ENCODE measurements at places on chromosomes 1 and 21.

DNA sequence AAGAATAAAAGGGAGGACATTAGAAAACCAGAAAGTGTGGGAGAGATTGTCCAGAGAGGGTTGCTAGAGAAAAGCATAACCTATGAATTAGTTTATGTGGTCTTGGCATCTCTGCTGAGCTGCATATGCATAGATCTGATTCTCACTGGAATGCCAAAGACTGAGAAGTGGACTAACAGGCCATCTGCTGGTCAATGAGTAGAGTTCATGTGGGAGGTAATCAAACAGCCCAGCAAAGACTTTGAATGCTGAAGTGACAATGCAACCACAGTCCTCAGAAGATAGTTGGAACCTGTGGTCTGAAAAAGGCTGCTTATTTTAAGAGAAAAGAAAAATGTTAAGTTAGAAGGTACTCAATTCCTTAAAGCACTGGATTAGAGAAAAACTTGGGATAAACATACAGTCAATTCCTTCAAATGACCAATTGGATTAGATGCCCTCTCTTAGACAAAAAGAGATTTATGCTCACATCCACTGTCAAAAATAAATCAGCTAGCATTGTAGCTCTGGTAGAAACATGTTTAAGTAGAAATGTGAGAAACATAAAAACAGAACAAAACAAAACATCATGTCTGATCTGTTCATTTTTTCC, 382.8 kb downstream of the AMY1C start:
- no peak for DNase-seq

DNA sequence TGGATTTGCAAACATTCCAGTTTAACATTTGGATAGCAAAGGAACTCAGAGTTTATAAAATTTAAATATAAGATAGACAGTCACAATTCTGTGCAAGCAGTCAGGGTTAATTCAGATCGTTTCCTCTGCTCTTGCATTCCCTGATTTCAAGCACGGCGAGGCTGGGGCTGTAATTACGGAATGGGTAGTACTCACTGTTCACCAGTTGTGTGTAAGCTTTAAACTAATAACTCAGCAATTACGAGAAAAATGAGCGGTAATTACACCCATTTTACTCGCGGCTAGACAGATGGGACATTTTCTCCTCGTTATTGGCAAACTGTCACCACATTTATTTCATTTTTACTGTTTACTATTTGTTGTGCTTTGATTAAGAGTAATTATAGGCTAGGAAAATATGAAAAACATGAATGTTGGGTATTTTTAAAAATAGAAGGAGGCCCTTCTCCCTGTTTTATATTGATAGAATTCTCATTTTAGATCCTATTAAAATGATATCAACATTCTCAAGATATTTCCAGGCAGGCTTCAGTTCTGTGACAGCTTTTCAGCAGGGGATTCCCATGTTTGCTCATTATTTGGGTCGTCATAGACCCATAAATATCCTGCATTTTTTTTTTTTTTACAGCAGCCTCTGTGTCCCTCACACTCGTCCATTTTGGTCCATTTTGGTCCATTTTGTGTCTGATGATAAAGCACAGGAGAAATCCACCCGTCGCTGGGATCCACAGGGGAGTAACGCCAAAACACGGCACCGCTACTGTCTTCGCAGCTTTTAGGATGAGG, 208.3 kb downstream of the DSCAM start:
- DNase-seq = no peak

DNA sequence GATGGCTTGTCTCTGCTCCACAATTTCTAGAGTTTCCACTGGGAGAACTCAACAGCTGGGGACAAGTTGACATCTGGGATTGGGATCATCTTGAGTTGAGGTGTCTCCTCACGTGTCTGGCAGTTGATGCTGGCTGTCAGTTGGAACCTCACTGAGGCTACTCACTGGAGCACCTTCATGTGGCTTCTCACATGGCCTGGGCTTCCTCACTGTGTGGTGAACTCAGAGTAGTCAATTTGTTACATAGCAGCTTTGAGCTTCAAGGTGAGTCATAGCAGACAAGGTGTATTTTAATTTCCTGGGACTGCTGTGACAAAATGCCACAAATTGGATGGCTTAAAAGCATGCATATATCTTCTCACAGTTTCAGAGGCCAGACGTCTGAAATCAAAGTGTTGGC, 44.0 kb downstream of the NTNG1 start:
- no peak for DNase-seq

GRCh38 chr1:223776075-223776814, 63.9 kb downstream of the CAPN2 start:
- DNase-seq = no peak

DNA sequence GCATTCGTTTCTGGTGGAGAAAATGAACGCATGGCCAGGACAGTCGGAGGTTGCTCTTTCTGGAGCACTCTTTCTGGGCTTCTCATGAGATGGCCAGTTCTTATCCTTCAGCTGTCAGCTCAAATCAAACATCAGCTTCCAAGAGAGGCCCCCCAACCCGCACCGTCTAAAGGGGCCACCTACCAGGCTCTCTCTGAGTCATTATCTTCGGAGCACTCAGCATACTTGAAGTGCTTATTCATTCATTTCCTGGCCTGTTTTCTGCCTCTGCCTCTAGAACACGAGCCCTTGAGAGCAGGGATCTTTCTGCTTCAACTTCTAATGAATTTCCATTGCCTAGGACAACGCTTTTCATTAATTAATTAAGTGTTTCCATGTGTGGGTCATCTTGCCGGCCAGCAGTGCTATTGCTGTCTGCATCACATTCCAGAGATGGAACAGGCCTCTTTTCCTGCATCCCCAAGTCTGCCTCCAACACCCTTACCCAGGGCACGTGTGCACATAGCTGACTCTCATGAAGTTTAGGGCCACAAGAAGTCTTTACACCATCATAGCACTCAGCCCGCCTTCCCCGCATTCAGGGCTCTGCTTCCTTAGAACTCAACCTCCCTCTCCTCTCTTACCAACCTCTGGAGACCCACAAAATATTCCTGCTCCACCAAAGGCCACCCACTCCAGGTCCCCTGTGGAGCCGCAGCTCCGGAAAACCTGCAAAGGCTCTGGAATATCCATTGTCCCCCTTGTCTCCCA, 52.1 kb upstream of the LAPTM5 start:
- DNase-seq = no peak

GRCh38 chr1:245576323-245576722, 421.5 kb downstream of the KIF26B start:
- no peak for DNase-seq

- no peak for DNase-seq
These were observed 1.2 kb upstream of the CSMD2 start for GRCh38 chr1:34166191-34166624.

- no peak for DNase-seq
These were observed 344.1 kb upstream of the VAMP3 start for GRCh38 chr1:7426780-7427604.

- DNase-seq = no peak
These were observed 287.3 kb downstream of the PTPRU start for GRCh38 chr1:29523576-29523975.

DNA sequence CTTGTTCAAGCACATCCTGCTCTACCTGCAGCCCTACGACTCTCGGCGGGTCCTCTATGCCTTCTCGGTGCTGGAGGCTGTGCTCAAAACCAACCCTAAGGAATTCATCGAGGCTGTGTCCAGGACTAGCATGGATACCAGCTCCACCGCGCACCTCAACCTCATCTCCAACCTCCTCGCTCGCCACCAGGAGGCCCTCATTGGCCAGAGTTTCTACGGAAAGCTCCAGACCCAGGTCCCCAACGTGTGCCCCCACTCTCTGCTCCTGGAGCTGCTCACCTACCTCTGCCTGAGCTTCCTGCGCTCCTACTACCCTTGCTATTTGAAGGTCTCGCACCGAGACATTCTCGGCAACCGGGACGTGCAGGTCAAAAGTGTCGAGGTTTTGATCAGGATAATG, 74.3 kb upstream of the MORC3 start:
- DNase-seq = no peak

GRCh38 chr21:33690874-33691273, 48.6 kb downstream of the ITSN1 start:
- no peak for DNase-seq

DNA sequence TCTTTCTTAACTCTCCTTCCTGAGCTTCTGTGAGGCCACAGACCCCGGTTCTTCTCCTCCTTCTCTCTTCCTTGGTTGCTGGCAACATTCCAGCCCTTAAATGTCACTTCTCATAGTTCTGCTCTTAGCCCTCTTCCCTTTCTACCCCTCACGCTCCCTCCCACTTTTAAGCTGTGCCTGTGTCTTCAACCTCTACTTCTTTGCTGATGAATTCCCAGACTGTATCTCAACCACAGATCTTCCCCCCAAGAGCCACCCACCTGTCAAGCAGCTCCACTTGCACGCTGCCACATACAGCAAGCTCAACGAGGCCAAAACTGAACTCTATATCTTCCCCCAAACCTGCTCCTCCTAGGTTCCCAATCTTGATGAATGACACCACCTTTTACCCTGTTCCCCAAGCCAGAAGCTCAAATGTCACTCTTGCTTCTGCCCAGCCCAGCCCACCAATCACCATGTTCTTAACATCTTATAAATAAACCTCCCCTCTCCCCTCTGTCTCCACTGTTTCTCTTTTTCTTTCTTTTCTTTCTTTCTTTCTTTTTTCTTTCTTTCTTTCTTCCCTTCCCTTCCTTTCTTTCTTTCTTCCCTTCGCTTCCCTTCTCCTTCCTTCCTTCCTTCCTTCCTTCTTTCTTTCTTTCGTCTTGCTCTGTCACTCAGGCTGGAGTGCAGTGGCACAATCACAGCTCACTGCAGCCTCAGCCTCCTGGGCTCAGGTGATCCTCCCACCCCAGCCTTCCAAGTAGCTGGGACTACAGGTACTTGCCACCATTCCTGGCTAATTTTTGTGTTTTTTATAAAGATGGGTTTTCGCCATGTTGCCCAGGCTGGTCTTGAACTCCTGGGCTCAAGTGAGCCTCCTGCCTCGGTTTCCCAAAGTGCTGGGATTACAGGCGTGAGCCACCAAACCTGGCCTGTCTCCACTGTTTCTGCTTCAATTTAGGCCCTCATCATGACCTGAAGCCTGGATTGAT, 19.8 kb upstream of the PTP4A2 start:
- DNase-seq = no peak

GRCh38 chr1:203771901-203772301, 6.9 kb downstream of the LAX1 start:
- DNase-seq = no peak

DNA sequence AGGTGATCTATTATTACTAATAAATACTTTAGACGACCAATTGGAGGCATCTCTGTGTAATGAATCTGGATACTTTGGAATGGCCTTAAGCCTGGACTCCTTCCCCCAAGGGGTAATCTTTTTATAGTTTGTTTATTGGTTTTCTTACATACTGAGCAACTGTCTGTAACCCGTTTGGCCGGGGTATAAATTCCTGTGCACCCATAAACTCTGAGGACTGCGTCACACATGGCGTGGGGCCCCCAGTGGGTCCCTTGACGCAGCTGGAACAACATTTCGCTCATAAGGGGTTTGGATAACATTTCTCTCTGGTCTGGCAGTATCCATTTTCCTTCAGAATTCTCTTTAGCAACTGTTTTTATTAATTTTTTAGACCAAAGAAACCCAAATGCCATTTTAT, 26.5 kb downstream of the SCCPDH start:
- no peak for DNase-seq

DNA sequence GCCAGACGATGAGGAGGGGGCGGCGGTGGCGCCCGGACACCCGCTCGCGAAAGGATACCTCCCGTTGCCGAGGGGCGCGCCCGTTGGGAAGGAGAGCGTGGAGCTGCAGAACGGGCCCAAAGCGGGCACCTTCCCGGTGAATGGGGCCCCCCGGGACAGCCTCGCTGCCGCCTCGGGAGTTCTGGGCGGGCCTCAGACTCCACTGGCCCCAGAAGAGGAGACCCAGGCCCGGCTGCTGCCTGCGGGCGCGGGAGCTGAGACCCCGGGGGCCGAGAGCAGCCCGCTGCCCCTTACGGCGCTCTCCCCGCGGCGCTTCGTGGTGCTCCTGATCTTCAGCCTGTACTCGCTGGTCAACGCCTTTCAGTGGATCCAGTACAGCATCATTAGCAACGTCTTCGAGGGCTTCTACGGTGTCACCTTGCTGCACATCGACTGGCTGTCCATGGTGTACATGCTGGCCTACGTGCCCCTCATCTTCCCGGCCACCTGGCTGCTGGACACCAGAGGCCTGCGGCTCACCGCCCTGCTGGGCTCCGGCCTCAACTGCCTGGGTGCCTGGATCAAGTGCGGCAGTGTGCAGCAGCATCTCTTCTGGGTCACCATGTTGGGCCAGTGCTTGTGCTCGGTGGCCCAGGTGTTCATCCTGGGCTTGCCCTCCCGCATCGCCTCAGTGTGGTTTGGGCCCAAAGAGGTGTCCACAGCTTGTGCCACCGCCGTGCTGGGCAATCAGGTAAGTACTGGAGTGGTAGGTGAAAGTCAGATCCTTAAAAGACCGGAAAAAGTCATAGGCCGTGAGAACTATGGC, 588 bp downstream of the FLVCR1 start:
- no peak for DNase-seq

GRCh38 chr1:17973694-17974093, 133.9 kb upstream of the IGSF21 start:
- no peak for DNase-seq

DNA sequence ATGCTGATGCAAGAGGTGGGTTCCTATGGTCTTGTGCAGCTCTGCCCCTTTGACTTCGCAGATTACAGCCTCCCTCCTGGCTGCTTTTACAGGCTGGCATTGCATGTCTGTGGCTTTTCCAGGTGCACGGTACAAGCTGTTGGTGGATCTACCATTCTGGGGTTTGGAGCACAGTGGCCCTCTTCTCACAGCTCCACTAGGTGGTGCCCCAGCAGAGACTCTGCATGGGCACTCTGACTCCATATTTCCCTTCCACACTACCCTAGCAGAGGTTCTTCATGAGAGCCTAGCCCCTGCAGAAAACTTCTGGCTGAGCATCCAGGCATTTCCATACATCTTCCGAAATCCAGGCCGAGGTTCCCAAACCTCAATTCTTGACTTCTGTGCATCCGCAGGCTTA, 989.0 kb downstream of the PLA2G4A start:
- DNase-seq = no peak

DNA sequence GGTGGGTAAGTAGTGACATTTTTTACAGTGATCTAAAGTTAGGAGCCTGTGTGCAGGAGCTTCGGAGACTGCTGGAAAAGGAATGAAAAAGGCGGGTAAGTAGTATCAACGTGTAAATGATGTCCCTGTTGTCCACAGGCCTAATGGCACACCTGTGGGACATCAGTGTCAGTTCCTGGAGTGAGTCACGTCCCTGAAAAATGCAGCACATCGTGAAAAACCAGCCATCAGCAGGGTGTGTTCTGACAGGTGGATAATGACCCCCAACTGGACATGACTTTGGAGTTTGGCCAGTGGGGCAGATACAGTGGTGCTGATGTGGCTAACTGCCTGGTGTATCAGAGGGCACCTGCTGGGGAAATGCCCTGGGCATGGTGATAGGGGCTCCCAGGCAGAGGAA, 12.0 kb upstream of the PRDM15 start:
- no peak for DNase-seq

DNA sequence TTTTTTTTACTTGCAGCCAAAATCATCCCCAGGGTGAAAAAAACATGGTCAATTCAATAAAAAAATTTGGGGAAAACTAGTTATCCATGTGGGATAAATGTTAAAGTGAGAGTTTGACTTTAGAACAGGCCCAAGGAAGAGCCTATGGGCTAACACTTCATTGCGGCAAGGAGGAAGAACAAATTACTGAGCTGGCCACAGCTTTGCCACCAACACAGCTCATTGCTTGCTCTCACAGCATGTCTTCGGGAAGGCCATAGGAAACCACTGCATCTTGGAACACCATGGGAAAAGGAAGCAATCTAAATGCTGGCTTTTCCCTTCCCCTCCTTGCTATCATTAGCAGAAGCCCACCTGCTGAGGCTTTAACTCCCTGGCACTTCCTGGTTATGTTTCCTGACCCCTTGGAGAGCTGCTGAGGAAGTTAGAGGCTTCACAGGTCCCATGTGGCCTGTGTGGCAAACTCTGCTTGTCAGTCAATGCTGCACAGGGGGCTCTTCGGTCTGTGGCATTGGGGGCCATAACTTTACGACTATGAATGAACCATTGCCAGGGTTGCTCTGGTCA, 86.0 kb downstream of the SLC25A24 start:
- no peak for DNase-seq

Measured in naive B cell (primary cell).